ENCODE measurements at places on chromosomes 5 and 9.

DNA sequence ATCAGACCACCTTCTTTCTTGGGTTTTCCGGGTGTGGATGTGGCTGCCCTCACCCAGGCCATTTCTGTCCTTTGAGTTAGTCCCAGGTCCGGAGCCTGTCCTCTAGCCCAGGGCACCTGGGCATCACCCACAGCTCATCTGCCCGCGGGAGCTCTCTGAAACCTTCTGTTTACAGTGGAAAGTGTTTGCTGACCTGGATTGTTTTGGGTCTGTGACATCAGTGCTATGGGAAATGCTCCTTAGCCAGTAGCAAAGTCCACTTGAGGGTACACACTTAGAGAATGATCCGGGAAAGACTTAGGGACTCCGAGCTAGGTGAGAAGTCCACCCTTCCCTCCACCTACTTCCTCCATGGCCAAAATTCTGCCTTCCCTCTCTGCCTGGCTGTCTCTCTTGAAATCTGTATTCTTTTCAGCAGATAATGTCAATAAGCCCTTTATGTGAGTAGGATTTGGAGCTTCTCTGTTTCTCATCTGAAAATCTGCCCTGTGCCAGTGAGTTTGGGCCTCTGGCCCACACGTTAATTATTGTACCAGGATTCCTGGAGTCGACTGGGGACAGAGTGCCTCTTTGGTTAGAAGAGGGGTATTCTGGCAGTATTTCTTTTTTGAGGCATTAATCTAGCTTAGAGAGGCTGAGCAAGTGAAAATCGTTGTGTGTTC lies 19.9 kb downstream of the ABLIM3 start:
- no peak for DNase-seq

- no peak for DNase-seq
Observed at GRCh38 chr5:167447466-167448375, 843.7 kb upstream of the WWC1 start.

- DNase-seq, result no peak
Observed at GRCh38 chr5:32523625-32524024, 61.7 kb upstream of the SUB1 start.

GRCh38 chr5:35246900-35247647 lies 16.8 kb upstream of the PRLR start:
- DNase-seq, result peak; percentile 78

GRCh38 chr5:133905424-133905823 lies 63.0 kb downstream of the C5orf15 start:
- no peak for DNase-seq

GRCh38 chr9:118782790-118783463 lies 586.3 kb downstream of the BRINP1 start:
- DNase-seq, result no peak

DNA sequence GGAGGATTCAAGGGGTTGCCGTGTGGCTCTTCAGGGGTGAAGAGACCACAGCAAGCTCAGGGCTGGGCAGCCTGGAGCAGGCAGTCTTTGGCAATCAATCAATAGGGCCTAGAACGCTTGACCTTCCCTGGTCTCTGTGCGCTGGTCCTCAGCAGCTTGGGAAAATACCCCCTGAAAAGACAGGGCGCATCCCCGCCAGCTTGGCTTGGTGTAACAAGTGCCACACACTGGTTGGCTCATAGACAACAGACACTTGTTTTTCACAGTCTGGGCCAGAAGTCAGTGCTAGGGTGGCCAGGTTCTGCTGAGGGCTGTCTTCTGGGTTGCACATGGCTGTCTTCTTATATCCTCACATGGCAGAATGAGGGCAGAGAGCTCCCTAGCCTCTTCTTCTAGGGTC lies 141.1 kb downstream of the HSD17B3 start:
- no peak for DNase-seq

- DNase-seq, result peak; percentile 27
Observed at GRCh38 chr9:134624621-134625181, 16.9 kb upstream of the COL5A1 start.

DNA sequence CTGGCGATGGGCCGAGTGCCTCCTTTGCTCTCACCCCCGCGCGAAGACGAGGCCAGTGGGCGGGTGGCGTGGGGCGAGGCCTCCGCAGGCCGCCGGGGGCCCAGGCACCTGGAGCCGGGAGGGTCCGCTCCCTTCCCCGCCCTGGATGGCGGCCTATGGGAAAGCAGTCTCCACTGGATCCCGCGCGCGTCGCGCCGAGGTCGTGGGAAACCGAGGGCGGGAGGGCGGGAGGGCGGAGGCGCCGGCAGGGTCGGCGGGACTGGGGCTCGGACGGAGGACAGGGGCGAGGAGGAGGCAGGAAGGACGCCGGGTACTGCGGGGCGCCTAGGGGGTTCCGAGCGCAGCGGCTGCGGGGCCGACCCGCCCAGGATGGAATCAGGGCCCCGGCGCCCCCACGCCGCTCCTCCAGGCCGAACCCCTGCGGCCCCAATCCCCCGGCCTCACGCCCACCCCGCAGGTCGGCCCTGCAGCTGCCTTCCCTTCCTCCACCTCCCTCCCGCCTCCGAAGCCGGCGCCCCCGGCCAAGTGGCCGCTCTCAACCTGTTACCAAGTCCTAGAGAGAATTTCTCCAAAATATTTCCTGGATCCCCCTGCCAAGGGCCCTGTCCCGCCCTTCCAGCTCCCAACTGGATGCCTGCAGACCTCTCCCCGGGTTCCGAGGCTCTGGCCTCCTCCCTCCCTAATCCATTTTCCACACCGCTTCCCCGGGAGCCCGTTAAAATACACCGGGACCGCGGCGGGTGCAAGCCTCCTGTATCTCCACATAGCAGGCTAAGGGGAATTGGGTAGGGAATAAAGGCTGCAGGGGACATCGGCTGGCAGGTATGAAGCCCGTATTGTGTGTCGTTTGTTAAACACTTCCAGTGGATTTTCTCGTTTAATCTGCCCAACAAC lies 146.3 kb downstream of the ERCC6L2 start:
- DNase-seq, result peak; percentile 61

GRCh38 chr5:130110328-130110727 lies 206.1 kb downstream of the CHSY3 start:
- no peak for DNase-seq

- peak; percentile 79 for DNase-seq
Observed at GRCh38 chr9:87959916-87960581, 14.3 kb downstream of the CDK20 start.

- peak; percentile 85 for DNase-seq
Observed at GRCh38 chr5:171907725-171908343, 98.6 kb downstream of the FBXW11 start.

DNA sequence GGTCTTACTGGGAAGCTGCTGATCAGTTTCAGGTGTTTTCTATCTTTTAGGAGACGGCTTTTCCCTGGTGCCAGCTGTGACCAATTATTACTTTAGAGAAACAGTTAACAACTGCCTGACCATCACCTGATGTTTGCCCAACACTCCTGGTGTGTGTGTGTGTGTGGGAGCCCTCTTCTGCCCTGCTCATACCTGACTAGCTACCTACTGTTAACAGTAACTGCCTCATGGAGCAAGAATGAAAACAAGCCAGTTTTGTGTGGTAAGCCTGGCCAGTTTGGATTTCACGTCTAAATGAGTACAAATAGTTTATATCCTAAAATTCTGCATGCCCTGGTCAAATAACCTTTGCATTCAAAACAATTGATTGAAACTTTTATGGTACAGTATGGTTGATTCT lies 46.1 kb upstream of the RIOK2 start:
- peak; percentile 74 for DNase-seq

GRCh38 chr9:98144076-98144475 lies 25.1 kb upstream of the TRIM14 start:
- DNase-seq, result no peak

DNA sequence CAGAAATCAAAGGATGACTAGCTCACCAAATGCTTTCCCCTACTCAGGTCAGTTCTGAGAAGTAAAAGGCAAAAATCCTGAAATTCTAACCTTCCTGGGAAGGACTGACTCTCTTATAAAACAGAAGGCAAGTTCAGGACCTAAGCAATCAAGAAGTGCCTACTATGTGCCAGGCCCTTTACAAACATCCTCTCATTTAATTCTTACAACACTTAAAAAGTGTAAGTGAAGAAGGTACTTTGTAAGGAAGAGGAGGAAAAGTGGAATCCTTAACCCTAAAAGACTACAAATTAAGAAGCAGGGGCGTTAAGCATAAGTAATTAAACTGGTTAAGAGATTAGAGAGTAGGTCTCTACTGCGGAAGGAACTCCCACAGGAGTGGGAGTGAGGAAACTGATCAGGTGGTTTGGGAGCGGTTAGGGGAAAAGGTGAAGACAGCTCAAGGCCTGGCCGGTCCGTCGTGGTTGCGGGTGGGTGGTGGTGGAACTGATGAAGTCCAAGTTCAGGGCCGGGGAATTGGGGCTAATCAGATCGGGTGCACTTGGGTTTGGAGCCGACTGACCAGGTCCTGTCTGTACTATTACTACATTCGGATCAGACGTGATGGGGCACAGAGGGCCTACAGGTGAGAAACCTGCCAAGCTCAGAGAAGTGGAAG lies 839 bp downstream of the MED27 start:
- peak; percentile 0 for DNase-seq

- DNase-seq, result no peak
Observed at GRCh38 chr5:111930905-111931461, 174.0 kb upstream of the NREP start.

- DNase-seq, result no peak
Observed at GRCh38 chr5:172642051-172642409, 967 bp downstream of the NEURL1B start.

DNA sequence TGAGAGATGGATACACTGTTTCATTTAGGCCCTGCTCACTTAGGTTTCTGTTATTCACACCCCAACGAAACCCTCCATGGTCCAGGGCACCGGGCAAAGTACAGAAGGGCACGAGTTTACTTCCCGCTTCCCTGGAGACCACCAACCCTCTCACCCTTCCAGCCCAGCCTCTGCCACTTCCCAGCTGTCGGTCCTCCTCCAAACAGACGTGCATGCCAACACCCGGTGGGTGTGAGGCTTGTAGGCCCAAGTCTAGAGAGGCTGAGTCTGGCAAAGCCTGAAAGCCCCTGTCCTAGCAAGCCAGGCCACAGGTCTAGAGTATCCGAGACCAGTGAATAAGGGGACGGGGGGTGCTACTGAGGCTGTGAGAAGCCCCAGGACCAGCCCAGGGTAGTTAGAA lies 7.1 kb upstream of the FGFR4 start:
- no peak for DNase-seq

GRCh38 chr9:124137944-124138335 lies 119.8 kb upstream of the NEK6 start:
- DNase-seq, result no peak

DNA sequence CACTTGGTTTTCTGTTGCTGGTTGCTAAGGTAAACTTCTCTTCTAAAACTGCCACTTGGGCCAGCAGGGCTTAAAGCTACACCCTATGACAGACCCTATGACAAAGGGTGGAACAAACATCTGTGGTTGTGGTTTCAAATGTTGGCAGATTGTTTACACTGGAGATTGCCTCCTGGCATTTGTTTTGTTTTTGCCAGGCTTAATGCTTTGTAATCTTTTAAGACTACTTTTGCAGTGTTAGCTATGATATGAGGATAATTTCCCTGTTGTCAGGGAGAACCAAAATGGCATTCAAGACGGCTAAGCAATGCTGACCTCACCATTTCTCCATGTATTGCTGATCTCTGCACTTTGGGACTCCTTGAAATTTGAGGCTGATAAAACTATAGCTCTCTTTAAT lies 50.3 kb downstream of the MAMDC2 start:
- DNase-seq, result peak; percentile 57

DNA sequence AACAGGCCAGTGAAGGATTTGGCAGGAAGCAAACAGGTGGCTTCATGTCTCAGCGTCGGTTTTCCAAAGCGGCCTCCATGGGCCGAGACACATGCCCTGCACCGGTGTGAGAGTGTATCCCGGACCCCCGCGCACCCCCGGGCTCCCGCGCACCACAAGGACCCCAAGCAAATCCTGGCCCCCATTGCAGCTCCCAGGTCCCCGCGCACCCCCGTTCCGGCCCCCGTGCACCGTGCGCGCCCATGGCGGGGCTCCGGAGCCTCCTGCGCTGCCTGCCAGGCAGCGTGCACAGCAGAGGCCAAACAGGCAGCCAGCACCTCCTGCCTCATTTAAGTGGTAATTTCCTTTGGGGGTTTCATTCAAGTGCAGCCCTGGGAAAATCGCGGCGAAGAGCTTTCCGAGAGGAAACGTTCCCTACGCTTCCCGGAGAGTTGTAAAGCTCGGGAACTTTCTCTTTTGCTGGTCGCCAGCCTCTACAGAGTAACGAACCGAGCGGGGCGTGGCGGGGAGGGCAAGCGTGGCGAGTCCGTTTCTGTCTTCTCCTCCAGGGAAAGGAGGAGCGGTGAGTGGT lies 145.5 kb upstream of the SLC24A2 start:
- peak; percentile 69 for DNase-seq

DNA sequence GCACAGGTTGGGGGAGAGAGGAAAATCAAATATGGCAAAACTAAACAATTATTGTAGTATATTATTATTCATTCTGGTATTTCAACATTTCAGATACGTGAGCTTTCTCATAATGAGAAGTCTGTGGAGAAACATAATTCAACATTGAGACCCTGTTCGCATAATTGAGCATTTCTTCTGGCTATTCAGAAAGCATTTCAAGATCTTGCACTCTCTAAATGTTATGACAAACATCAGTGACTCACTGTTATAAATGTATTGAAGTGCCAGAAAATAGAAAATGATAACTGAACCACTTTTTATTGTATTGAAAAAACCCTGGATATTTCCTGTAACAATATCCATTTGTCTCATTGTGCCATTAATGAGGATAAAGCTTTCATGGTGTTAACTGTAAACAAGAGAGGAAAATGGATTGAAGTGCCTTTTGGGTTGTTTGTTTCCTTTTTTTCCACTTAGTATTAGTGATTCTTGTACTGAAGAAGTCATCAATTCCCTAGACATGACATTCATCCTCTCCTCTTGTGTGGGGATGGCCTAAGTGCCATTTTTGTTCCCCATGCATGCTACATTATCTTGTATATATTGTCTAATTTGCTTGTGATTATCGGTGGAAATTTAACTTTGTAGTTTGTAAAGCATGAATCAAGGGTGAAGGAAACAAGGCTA lies 124.6 kb downstream of the CAMK4 start:
- no peak for DNase-seq

DNA sequence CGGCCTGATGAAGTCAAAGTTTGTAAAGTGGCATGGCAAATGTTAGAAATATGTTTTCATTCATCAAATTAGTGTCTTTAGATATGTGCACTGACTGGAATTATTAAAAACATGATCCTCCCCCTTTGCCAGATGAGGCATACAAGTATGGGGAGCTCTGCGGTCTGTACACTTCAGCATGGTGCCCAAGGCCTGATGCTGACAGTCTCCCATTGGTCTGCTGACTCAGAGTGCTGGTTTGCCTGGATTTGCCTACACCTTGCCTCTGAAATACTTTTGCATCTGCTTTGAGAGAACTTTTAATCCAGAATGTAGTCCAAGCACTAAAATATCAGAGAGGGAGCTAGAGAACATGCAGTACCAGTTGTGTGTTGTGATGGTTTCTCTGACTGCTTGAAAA lies 354.3 kb upstream of the ACTBL2 start:
- DNase-seq, result no peak
